ENCODE measurements at places on chromosomes 5 and 9. TPM values are rescaled to one million over a fixed set of nuclear protein-coding genes. Genes with fewer than 3 reads are reported as not detected.

Gene C9orf50
- total RNA-seq, result not detected

DNA sequence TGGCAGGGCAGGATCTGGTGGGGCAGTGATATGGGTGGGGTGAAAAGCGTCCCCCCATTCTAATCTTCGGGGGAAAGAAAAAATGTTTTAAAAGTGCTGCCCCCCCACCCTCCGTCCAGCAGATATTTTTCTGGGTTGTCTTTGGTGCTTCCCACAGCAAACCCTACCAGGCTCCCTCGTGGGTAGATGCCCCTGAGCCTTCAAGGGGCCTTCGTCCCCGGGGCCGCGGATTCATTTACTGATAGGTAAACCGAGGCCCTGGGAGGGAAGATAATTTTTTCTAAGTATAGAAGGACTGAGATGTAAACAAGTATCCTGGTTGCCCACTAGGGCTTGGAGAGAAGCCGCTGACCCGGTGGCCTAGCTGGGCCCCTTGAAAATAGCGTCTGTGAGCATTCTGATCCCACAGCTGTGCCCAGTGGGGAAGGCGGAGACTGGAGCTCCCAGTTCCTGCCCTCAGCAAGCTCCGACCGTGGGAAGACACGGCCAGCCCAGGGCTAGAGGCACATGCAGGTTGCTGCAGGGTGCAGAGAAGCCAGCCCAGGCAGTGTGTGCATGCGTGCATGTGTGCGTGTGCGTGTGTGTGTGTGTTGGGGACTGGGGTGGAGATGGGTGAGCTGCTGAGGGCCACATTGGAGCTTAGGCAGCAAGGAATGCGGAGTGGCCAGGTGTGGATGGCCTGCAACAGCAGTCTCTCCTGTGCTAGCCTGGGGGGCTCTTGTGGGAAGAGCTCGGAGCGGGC lies 6.0 kb upstream of the RXRA start:
- no peak overlapping the region for H3K4me3 ChIP-seq
- DNase-seq, result no peak
- peaks cover 6% of the 10 kb centered on the region for H3K36me3 ChIP-seq
- H3K27ac ChIP-seq, result no peak overlapping the region

DNA sequence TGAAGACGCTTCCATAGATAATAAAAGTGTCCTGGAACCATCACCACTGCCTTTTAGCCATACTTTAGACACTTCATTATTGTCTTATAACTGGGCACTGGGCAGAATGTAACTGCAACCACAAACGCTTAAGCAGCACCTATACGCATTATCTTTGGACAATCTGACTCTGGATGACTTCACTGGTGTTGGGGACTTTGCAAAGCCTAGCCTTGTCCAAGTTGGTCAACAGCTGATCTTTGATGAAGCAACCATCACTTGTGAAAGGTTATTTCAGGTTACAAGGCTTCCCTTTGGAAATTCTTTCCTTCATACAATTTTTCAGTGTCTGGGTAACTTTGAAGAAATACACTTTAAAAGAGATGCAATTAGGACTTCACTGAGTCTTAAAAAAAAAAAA lies 77.8 kb upstream of the ZNF462 start:
- no peaks in the 10 kb centered on the region for H3K4me1 ChIP-seq
- H3K4me3 ChIP-seq, result no peak overlapping the region
- no peaks in the 10 kb centered on the region for H3K36me3 ChIP-seq
- no peak for DNase-seq
- H3K27ac ChIP-seq, result no peak overlapping the region
- no peaks in the 10 kb centered on the region for H3K27me3 ChIP-seq

DNA sequence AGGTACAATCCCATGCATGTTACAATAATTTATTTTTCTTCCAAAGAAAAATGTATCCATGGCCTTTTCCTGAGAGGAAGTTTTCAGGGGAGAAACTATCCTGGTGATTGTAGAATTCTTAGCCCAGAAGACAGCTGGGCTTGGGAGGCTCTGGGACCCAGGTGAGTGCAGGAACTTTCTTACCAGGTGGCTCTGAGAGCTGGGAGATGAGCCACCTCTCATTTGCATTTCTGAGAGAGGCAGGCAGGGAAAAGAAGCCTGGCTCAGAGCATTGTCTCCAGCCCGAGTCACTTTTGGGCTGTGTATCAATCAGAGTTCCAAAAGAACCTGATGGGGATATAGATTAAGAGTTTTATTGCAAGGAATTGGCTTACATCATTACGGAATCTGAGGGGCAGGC lies 52.7 kb downstream of the ALG2 start:
- H3K27me3 ChIP-seq, result peaks cover 15% of the 10 kb centered on the region
- no peak for DNase-seq
- H3K27ac ChIP-seq, result no peak overlapping the region
- H3K36me3 ChIP-seq, result no peaks in the 10 kb centered on the region

Gene ARSI
- total RNA-seq, result 0.93 TPM

Gene TMC1
- not detected for total RNA-seq

- DNase-seq, result no peak
- H3K4me1 ChIP-seq, result no peaks in the 10 kb centered on the region
- peaks cover 30% of the 10 kb centered on the region for H3K27me3 ChIP-seq
- no peak overlapping the region for H3K4me3 ChIP-seq
- H3K27ac ChIP-seq, result no peak overlapping the region
- no peaks in the 10 kb centered on the region for H3K36me3 ChIP-seq
Measured at GRCh38 chr9:87292449-87293191, 205.0 kb upstream of the DAPK1 start.

Gene PRRX2
- not detected for total RNA-seq

Gene SLC1A1
- total RNA-seq, result 81.4 TPM

GRCh38 chr5:114054594-114054993 lies 307.3 kb upstream of the KCNN2 start:
- H3K27ac ChIP-seq, result no peak overlapping the region
- no peaks in the 10 kb centered on the region for H3K36me3 ChIP-seq
- no peak for DNase-seq

GRCh38 chr9:130196643-130197042 lies 24.4 kb downstream of the NCS1 start:
- no peaks in the 10 kb centered on the region for H3K4me1 ChIP-seq
- H3K4me3 ChIP-seq, result no peak overlapping the region
- DNase-seq, result no peak
- no peaks in the 10 kb centered on the region for H3K27me3 ChIP-seq
- no peak overlapping the region for H3K27ac ChIP-seq

GRCh38 chr5:960551-960950 lies 48.1 kb upstream of the NKD2 start:
- no peak overlapping the region for H3K27ac ChIP-seq
- H3K4me1 ChIP-seq, result peaks cover 12% of the 10 kb centered on the region
- H3K27me3 ChIP-seq, result peaks cover 76% of the 10 kb centered on the region

GRCh38 chr9:134534661-134535080 lies 106.9 kb upstream of the COL5A1 start:
- H3K36me3 ChIP-seq, result no peaks in the 10 kb centered on the region
- no peak overlapping the region for H3K4me3 ChIP-seq
- H3K4me1 ChIP-seq, result no peaks in the 10 kb centered on the region
- peaks cover 48% of the 10 kb centered on the region for H3K27me3 ChIP-seq
- no peak for DNase-seq

GRCh38 chr9:122286764-122287163 lies 22.1 kb downstream of the MRRF start:
- peaks cover 5% of the 10 kb centered on the region for H3K36me3 ChIP-seq
- DNase-seq, result no peak
- H3K27me3 ChIP-seq, result no peaks in the 10 kb centered on the region
- H3K4me1 ChIP-seq, result no peaks in the 10 kb centered on the region
- H3K4me3 ChIP-seq, result no peak overlapping the region

Gene GPR151
- total RNA-seq, result not detected

DNA sequence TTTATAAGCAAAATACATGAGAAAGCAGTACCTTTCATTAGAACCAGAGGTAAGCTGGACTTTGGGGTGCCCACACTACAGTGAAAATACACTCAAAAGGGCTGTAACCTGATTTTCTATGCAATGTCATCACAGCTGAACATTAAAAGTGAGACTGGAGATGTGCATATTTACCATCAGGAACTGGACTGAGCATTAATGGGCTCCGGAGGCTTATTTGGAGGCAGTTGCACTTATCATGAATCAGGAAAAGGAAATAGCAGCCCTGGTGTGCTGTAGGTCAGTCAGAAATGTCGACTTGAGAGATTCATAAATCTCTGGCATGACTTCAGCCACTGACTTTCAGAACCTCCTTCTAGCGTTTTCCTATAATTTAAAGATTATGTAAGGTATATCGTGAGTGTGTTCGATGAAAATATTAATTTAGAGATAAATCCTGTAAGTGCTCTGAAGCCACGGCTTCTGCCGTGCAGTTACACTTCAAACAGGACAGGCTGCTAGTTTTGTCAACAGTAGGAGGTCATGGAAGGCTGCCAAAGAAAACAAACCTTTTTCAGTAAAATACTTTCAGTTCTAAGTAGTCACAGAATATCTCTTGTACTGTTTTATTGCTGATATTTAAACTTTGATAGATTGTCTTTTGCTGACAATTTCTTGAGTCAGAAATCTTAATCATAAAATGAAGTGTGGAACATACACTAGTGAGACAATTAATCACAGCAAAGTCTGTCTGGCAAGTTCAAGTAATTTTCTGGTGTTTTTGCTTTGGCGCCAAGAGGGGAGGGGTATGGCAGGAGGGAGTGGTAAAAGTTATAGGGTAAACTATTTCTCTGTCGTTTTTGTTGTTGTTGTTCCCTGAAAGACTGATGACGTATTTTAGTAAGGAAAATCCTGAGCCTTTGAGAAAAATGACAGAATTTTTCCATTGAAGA lies 939.7 kb downstream of the NR2F1-AS1 start:
- peaks cover 9% of the 10 kb centered on the region for H3K36me3 ChIP-seq
- peak overlapping the region; percentile 68 for H3K4me3 ChIP-seq
- peak overlapping the region; percentile 67 for H3K27ac ChIP-seq
- peak; percentile 51 for DNase-seq
- no peaks in the 10 kb centered on the region for H3K27me3 ChIP-seq

GRCh38 chr5:177612215-177612673 lies 12.3 kb downstream of the B4GALT7 start:
- H3K4me3 ChIP-seq, result no peak overlapping the region
- no peaks in the 10 kb centered on the region for H3K4me1 ChIP-seq
- H3K36me3 ChIP-seq, result peaks cover 37% of the 10 kb centered on the region
- DNase-seq, result no peak

Gene GABRA6
- not detected for total RNA-seq

Data from Calu3 (cell line).